ENCODE measurements at places on chromosomes 6 and 20.

DNA sequence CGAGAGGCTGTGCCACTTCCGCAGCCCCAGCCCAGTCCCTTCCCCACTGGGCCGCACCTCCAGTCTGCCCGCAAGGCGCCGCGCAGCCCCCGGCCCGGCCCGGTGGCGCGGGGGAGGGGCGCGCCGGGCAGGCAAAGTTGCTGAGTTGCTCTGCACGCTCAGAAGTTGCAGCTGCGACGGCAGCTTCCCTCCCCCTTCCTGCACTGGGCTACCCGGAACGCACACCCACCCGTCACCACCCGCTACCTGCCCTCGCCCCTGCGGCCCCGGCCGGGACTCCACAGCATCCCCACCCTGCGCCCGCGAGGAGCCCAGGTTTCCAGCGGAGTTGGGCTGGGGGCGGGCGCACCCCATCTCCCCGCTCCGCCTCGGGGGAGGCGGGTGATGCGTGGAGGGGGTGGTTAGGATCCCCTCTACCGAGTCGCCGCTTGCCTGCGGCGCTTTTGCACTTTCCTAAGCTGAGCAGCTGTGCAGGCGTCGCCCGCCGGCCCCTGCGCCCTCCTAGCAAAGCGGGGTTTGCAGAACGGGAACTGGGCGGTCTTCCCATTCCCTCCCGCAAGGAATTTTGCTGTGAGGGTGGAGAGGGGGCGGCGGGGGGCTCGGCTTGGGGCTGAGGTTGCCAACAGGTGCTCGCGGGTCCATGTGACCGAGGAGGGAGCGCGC is 55.9 kb upstream of the RREB1 start:
- peak; percentile 45 for DNase-seq

- DNase-seq, result no peak
These were observed 46.0 kb downstream of the E2F3 start for GRCh38 chr6:20447581-20448132.

GRCh38 chr20:25695532-25696370 is 902 bp downstream of the ZNF337 start:
- peak; percentile 32 for DNase-seq

DNA sequence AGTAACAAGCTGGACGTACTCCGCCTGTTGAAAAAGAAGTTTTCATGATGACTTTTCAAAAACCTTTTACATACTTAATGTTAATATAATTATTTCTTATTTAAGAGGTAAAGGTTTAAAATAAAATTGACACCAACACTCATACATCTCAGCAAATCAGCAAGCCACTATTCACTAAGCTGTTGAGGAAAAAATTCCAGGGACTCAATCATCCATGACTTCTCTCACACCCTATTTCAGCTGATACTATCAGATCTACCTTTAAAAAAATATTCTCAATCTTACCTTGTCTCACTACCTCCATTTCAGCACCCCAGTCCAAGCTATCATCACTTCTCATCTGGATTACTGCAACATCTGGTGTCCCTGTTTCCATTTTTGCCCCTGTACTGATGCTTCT is 109.3 kb downstream of the HACE1 start:
- DNase-seq, result no peak

- DNase-seq, result no peak
These were observed 38.0 kb upstream of the SYNDIG1 start for GRCh38 chr20:24431279-24432045.

DNA sequence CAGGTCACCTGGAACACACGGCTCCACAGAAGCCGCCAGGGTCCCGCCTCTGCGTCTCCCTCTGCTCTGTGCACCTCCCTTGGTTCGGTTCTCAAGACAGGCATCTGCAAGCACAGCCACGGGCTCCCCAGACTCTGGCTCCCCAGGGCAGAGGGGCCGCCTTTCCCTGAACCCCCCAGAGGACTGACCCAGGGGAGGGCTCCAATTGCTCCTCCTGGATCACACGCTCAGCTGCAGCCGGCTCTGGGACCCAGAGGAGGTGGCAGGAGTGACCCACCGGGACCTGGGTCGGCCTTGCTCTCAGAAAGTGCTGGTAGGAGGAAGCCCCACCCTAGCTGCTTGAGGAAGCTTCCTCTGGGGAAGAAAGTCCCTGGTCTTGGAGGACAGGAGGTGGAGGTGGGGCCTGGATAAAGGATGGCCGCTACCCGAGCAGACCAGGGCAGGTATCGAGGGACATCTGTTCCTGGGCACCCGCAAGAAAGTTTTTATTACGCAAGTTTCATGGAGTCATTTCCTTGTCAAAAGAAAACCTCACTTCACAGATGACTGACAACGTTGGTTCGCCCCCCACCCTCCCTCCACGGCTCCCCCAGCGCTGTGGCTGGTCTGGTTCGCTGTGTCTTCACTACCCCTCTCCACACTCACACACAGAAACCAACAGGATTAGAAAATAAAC is 103.9 kb upstream of the AFDN start:
- DNase-seq, result no peak

DNA sequence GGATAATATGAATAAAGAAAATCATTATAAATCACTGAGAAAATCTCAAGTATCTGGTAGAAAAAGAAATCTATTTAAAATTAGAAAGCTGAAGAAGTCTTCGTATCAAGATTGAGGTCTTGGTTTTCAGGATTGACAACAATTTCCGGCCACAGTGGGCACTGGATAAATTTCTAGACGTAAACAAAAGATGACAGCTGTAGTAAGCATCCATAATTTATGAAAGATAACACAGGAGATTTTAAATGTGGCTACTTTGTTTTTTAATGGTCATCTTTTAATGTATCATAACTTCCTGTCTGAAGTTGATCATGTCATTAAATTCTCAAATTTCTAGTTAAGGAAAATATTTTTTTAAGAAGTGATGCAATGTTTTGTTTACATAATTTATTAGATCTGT is 444.2 kb downstream of the HTR1B start:
- DNase-seq, result no peak

GRCh38 chr6:45132059-45132458 is 196.1 kb upstream of the RUNX2 start:
- DNase-seq, result no peak

- no peak for DNase-seq
These were observed 107.8 kb upstream of the ESR1 start for GRCh38 chr6:151699719-151700118.

DNA sequence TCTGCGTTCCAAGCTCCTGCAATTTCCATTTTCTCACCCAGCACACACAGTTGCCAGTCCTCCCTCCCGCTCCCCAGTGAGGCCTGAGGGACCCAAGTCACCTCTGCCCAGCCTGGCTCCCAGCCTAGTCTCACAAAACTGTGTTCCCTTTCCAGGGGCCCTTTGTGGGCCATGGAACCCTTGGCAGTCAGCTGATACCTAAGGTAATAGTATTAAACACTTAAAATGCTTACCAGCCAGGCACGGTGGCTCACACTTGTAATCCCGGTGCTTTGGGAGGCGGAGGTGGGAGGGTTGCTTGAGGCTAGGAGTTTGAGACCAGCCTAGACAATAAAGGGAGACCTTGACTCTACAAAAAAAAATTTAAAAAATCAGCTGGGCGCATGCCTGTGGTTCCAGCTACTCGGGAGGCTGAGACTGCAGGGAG is 3.2 kb upstream of the RBM38 start:
- DNase-seq, result no peak

GRCh38 chr6:72826037-72826436 is 204.2 kb downstream of the KCNQ5 start:
- no peak for DNase-seq

GRCh38 chr20:63032861-63033793 is 26.4 kb upstream of the BHLHE23 start:
- no peak for DNase-seq

DNA sequence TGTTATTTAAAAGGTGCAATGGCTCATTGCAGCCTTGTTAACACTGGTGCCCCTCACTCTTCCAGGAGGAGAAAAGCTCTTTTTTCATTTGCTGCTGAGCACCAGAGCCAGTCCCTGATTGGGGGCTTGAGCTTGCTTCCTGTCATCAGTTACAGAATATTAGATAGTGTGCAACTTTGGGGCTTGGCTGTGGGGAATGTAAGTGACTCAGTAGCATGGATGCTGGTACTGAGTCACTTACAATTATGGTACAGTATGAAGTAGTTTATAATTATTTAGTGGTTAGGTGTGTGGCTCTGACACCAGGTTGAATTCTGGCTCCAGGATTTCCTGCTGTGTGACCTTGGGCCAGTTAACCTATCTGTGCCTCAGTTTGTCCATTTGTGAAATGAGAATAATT is 37.6 kb downstream of the ANKS1A start:
- no peak for DNase-seq

DNA sequence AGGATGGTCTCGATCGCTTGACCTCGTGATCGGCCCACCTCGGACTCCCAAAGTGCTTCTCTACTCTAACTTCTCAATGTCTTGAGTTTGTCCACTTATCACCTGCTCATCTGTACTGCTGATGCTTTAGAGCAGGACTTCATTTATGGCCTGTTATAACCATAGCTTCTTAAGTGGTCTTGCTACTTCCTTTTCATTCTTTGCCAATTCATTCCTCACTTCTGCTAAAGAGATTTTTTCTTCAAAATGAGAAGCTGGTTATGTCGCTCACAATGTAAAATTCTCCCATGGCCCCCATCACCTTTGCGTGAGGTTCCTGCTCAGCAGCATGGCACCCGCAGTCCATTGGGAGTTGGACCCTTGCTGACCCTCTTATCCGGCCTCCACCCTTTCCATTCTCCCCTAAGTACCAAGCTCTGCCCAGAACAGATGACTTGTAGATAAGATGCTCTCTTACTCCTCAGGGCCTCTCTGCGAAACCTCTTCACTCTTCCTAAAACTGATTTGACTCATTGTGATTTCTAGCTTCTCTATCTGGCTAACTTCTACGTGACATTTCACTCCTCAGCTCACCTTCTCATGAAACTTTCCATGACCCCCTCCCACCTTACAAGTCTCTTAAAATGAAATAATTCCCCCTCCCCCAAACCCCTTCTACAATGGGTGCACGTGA is 13.9 kb upstream of the CD164 start:
- no peak for DNase-seq

GRCh38 chr20:51221791-51222408 is 199.0 kb upstream of the KCNG1 start:
- DNase-seq, result peak; percentile 15

GRCh38 chr20:62550087-62550632 is 74.4 kb upstream of the GATA5 start:
- no peak for DNase-seq

DNA sequence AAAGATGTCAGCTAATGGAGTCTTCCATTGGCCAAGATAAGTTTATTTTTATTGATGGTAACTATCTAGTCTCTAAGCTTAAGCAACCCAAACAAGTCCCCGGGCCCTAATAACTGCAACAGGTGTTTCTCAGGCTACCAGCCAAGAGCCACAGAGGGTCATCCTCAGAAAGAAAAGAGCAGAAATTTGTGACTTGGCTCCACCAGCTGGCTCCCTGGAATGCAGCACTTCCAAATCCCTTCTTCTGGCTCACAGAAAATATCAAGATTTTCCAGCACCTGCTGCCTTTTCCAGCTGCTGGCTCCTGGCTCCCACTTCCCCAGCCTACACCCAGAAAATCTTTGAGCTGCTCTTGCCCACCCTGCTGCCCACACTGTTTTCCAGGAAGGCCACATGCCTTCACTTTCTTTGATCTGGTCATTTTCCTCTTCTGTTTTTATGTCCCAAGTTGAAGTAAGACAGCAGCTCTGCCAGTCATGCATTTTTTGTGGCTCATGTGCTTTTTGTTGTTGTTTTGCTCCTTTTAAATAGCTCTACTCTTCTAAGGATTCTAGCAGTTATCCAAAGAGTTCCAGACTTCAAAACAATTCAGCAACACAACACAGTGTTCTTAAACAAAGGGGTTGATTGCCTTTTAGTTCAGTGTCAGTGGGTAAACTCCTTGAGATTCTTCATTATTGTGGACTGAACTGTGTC is 151.0 kb upstream of the SMLR1 start:
- DNase-seq, result no peak

DNA sequence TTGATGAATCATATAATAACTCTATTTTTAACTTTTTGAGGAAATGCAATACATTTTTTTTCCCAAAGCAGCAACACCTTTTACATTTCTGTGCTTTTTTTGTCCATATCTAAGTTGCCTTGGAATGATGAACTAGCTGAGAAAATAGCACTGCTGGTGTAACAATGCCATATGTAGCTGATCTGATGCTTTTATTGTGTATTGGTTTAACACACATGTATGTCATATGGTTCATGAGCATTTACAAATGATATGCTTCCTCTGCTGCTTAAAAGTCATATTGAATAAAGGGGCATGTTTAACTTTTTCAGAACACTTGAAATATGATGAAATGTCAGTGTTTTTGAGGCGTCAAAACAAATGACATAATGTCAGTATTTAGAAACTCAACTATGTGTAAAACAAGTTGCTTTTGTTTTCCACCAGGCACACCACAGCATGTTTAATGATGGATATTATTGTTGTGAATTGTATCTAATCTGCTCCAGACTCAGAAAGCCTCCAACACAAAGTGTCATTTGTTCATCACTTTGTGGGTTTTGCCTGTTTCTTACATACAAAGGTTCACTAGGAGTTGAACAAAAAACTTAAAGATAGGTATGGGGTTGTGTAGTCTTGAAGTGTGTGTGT is 775.8 kb upstream of the FLRT3 start:
- no peak for DNase-seq

- no peak for DNase-seq
These were observed 100.2 kb upstream of the CLDN20 start for GRCh38 chr6:155163601-155164000.

DNA sequence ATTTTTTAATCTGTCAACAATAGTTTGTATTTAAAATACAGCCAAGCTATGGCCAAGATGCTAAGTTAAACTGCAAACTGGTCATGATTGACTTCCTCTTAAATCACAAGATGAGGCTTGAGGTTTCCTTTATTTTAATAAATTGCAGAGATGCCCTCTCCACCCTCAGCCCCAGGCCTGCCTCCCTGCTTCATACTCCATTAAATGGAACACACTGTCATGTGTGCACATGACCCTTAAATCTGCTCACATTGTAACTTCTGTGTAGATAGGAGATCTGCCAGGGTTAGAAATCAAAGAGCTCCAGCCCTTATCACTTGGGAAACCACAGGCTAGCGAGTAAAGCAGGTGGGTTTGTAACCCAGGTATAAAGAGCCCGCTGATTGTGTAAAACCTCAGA is 20.8 kb downstream of the DUSP22 start:
- no peak for DNase-seq

- no peak for DNase-seq
These were observed 25.1 kb downstream of the FKBP5 start for GRCh38 chr6:35663447-35664235.

DNA sequence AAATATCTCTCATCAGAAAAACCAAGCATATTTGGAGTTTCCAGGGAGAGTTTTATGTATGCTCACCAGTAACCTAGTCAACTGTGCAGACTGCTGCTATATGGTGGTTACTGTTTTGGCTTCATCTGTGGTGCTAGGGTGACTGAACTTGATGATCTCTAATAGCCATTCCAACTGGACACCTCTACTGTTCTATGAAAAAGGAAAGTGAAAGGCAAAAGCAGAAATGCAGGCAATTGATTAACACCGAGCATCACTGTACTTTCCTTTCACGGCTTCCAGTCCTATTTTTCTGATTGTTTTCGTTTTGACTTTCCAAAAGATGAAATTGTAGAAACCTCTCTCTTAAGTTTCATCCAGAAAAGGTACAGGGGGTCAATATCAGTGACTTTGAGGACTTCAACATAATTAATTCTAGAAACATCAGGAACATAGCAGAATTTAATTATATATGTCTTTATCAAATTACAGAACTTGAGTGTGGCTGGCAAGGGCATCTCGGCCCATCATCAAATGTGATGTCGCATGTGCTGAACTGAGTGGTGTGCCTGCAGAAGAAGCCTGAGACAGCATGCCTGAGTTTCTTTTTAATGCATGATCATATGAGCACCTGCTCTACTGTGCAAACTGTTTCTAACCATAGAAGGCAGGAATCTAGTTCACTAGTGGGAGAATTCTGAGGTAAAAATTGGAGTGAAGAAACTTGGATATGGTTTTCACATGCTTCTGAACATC is 464.3 kb upstream of the FLRT3 start:
- DNase-seq, result no peak

GRCh38 chr6:122352981-122353664 is 46.3 kb upstream of the HSF2 start:
- DNase-seq, result no peak

Measured in activated CD4-positive, alpha-beta T cell treated with anti-CD3 and anti-CD28 coated beads, Interleukin-2, amount 50 U/mL, for 48 hours (primary cell).